Aorta (tissue), 5 donors: ENCODE measurements at places on chromosomes 4 and X. TPM values are rescaled to one million over a fixed set of nuclear protein-coding genes. Genes with fewer than 3 reads are reported as not detected.

DNA sequence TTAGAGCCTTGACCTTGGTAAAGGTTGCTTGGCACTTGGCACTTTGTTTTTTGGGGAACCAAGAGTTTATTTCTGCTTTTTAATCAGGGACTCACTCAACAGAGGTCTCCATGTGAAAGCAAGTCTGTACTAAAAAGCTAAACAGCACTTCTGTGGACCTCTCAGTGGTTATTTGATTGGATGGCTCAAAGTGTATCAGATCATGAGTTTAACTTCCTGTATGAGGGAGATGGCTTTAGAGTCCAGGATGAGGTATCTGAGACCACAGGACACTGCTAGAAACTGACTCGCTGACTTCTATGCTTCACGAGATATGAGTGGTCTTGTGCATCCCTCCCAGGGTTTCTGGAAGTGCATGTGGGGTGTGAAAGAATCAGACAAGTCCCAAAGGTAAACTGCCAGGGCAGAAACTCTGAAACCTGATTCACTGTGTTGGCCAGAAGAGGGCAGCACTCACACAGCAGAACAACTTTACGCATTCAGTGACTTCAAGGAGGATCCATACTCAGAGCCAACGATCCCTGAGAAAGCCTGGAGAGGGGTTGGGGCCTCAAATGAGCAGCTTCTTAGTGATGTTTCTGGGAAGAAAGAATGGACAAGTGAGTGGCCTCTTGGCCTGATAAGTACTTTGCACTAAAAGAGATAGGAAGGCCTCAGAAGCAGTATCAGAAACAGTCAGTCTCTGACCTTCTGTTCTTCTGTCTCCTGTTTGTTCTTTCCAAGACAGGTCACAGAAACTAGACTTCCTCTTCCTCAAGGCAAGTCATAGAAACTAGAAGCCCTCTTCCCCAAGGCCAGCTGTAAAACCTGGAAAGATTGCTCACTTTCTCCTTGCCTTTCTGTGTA lies 220.3 kb upstream of the CXCL13 start:
- no peak for DNase-seq

FAM133A gene
- 0.65 TPM for total RNA-seq

DNA sequence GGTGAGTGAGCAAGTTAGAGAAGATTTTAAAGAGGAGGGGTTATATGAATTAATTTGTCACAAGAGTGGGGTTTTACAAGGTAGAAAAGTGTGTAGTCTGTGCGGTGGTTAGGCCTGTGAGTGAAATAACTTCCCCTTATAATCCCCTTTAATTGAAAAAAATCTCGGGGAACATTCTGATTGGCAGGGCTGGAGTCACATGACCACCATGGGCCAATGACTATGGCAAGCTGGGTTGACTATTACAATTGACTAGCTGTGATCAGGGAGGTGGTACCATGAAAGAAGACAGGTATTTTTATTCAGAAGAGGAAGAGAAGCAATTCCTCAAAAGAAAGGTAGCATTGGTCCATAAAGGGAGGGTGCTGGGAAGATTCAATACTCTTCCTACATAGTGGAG lies 27.0 kb upstream of the CD38 start:
- DNase-seq: no peak

- DNase-seq: no peak
Observed at GRCh38 chr4:92339676-92340075, 35.9 kb downstream of the GRID2 start.

GRCh38 chr4:111269439-111269838 lies 646.6 kb upstream of the PITX2 start:
- no peak for DNase-seq

HAND2 gene
- 19.5 TPM for total RNA-seq

- DNase-seq: no peak
Observed at GRCh38 chr4:154564311-154564710, 1.5 kb downstream of the FGB start.

- DNase-seq: no peak
Observed at GRCh38 chr4:23232987-23233386, 540.2 kb downstream of the GBA3 start.

DNA sequence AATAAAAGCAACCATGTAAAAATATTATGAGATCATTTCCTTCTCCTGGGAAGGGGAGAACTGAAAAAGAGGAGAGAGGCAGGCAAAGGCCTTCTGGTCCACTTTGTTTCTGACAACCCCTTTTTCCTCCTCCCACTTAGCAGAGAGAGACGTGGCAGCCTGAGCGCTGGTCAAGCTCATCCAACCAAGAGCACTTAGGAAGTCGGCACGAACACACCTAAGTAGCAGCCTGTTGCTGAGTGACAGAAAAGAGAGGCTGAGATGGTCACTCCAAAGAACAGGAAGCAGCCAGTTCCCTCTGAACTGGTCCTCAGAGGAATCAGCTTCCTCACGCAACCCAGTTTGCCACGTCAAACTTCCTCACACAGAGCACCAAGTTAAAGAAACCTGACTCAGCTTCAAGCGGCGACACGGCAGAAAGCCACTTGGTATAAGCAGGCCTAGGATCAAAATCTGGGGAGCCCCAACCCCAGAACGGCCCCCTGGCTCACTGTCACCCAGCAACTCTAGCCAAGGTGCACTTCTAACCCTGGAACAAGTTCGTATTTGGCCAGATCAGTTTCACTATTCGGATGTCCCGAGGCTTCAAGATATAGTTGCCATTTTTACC lies 861 bp downstream of the SEC24D start:
- DNase-seq: peak; percentile 83

CENPU gene
- total RNA-seq: 1.1 TPM

DNA sequence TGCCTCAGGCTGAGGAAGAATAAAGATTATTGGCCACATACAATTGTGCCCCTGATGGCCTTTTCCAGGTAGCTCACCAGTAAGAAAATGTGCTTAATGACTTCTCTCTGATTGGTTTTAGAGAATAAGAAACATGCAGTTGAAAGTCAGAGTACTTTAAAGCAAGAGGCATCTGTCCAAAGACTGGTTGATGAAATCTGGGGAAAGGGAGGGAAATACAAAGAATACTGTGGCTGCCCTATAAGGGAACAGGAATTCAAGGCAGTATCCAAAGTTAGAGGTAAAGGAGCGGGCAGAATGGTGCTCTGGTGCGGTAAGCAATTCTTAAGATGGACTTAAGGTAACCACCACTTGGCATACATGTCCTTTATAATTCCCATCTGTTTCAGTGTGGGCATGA lies 11.4 kb downstream of the PBDC1 start:
- DNase-seq: no peak

DNA sequence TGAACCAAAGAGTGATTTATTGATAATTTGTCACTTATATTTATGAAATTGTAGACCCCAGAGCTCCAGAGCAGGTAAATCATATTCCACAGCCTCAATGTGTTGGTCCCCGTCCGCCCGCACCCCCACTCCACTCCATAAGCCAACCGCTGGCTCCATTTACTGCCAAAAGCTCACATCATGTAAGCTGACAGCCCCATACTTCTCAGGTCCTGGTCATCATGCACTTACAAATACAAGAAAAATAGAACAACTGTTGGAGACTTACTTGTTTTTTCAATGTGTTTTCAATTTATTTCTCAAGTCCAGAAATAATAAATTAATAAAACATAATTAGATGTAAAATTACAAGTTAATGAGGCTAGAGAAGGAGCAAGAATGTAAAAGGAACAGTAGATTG lies 235.7 kb upstream of the HAND2 start:
- no peak for DNase-seq

GRCh38 chrX:69374569-69374968 lies 129.6 kb upstream of the NALF2 start:
- no peak for DNase-seq

DNA sequence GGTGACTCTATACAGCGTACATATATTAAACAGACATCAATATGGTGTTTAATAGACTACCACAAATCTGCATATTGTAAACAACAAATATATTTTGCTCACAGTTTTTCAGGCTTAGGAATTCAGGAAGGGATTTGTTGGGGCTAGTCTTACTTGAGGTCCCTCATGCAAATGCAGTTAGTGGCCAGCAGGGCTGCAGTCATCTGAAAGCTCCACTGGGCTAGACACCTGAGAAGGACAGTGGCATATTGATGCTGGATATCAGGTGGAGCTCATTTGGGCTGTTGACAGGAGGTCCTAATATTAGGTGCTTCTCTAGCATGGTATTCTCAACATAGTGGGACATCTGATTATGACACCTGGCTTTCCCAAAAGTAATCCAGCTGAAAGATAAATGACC lies 493.8 kb upstream of the PABPC4L start:
- DNase-seq: no peak

DNA sequence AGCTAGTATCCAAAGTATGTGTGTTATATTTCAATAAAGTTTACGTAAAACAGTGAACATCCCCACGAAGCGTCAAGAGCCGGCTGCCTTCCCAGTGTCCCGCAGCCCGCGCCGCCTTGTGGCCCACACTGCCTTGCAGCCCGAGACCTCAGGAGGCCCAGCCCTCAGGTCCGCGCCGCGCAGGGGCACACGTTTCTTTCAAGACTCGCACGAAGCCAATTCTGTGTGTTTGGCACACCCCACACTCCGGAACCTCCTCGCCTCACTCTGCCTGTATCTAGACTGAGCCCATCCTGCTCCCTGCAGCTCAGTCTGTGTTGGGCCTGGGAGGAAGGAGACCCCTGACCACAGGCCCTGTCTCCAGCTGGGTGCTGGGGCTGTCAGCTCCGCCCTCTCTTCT lies 5.8 kb downstream of the LRPAP1 start:
- peak; percentile 75 for DNase-seq

GNRHR gene
- total RNA-seq: not detected

PNCK gene
- total RNA-seq: 4.3 TPM

DNA sequence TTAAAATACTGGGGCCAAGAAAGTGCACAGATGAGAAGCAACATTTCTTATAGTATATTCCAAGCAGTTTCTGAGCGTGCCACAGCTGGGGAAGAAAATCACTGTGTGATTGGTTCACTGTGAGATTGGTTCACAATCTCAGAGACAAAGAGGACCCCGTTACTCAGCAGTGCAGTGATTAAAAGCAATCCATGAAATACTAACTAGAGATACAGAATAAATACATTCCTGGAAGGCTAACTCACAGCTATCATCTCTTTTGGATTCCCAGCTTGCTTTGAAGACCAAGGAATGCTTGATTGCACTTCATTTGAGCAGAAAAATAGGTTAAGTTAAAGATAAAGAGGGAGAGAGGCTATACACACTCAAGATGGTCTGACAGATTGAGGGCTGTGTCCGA lies 132.1 kb upstream of the RAPGEF2 start:
- no peak for DNase-seq

DAPP1 gene
- 2.7 TPM for total RNA-seq

DNA sequence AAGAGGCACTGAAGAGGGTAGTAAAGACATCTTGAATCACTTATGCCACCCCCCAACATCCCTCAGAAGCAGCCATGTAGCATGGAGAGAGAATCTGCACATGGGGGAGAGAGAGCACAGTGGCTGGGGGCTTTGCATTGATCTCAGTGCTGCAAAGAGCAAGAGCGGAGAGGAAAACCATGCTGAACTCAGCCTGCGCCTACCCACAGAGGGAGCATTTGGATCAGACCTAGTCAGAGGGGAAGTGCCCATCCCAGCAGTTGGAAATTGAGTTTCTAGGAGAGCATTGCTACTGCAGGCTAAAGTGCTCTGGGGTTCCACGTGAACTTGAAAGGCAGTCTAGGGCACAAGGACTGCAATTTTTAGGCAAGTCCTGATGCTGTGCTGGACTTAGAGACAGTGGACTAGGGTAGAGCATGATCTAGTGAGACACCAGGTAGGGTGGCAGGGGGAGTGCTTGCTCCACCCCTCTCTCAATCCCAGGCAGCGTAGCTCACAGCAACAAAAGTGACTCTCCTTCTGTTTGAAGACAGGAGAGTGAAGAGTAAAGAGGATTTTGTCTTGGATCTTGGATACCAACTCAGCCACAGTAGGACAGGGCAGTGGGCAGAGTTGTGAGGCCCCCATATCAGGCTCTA lies 9.0 kb upstream of the PROM1 start:
- no peak for DNase-seq

DNA sequence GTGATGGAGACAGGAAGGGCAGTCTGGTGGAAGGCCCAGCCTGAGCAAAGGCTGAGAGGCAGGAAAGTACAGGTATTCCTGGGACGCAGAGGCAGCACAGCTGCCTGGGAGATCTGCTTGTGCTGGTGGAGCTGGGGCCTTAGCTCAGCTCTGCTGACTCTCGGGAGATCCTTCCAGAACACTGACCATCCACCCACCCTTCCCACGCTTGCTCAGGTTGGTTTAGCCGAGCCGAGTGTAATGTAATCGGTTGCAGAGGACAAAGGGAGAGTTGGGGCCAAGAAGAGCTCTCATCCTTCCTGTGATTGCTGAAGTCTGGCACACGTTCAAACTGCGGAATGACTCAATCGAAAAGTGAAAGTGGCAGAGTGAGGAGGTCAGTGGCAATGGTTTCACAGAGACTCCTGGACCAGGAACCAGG lies 43.1 kb upstream of the GPR78 start:
- peak; percentile 36 for DNase-seq

- no peak for DNase-seq
Observed at GRCh38 chrX:129566073-129566472, 26.0 kb downstream of the OCRL start.

ARHGAP36 gene
- total RNA-seq: not detected

BEX5 gene
- 5.0 TPM for total RNA-seq

DNA sequence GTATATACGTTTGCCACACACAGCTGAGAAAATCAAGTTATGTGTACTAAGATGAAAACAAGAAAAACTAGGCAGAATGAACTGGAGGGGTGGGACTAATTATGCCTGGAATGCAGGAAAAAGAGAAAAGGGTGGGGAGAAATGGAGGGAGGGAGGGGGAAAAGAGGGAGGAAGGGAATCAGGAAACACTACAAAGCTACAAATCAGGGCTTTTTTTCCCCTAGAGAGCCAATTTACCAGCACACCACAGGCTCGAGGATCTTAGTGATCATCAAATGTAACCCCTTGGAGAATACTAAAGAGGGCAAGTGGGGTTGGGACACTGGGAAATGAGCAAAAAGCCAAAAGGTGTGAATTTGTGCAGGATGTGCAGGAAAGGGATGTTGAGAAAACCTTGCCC lies 451.9 kb downstream of the SMARCA1 start:
- DNase-seq: no peak

- no peak for DNase-seq
Observed at GRCh38 chr4:76830964-76831703, 66.8 kb downstream of the SOWAHB start.

- peak; percentile 77 for DNase-seq
Observed at GRCh38 chrX:11138498-11139390, 27.6 kb downstream of the HCCS start.

WDR45 gene
- 84.4 TPM for total RNA-seq

HMGN5 gene
- 7.1 TPM for total RNA-seq

DNA sequence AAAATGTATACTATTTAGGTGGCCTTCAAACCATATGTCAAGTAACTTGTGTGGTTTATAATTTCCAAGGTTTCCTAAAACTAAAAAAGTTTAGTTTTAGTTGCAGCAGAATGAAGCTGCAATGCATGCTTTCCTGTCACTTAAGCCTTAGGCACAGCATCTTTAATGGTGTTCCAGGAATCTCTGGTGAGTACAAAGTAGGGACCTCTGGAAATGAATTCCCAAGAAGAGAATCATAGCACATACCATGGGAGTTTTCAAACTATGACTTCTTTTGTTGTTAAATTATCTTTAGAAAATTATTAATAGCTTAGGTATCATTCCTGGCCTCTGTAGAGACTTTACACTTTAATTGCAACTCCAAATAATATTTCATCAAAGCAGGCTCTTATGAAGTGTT lies 1005.9 kb upstream of the PABPC4L start:
- DNase-seq: no peak

COX7B2 gene
- not detected for total RNA-seq

KLHL4 gene
- 1.2 TPM for total RNA-seq
